ENCODE measurements at places on chromosomes 3 and 15. TPM values are rescaled to one million over a fixed set of nuclear protein-coding genes. Genes with fewer than 3 reads are reported as not detected.

VIPR1 gene
- 5.6 TPM for total RNA-seq

GOLIM4 gene
- total RNA-seq, result 36.6 TPM

TMEM42 gene
- total RNA-seq, result 16.1 TPM

PAQR5 gene
- total RNA-seq, result 7.8 TPM

UBA7 gene
- 4.6 TPM for total RNA-seq

MYNN gene
- total RNA-seq, result 18.2 TPM

LRRN1 gene
- total RNA-seq, result 85.2 TPM

CALML4 gene
- 8.9 TPM for total RNA-seq

LCMT2 gene
- 13.7 TPM for total RNA-seq

ESYT3 gene
- 2.0 TPM for total RNA-seq

SLC6A11 gene
- 7.3 TPM for total RNA-seq

KCTD6 gene
- 24.9 TPM for total RNA-seq

DNA sequence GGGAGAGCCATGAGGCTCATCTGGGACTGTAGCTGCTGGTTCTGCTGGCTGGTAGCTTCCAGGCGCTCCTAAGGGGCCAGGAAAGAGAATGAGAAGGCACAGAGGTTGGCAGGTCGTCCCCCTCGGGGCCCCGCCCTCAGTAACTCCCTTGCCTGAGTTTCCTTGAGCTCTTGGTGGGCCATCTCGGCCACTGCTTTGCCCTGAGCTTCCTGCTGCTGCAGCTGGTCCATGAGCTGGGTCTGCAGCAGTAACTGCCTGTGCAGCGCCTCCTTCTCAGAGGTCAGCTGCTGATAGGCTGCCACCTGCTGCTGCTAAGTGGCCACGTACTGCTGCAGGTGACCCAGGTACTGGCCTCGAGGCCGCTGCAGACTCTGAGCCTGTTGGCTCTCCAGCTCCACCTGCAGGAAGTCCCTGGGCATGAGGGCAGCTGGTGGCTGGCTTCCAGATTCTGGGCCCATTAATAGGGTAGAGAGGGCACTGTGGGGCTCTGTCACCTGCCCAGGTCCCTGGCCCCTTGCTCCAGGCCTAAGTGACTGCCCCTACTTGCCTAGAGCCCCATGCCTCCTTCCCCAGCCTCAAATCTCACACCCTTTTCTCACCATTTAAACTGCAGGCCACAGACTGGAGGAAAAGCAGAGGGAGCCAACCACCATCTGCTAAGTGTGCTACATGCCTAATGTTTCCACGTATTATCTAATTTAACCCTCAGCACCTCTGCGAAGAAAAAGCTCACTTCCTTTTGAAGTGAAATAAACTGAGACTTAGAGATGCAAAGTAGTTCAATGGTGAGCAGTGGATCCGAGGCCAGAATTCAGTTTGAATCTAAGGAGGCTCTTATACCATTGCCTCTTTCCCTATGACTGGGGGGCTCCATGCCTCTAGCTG lies 10.8 kb upstream of the VPS33B start:
- peaks cover 7% of the 10 kb centered on the region for H3K4me1 ChIP-seq
- no peak overlapping the region for H3K4me3 ChIP-seq
- no peak for DNase-seq
- H3K36me3 ChIP-seq, result no peaks in the 10 kb centered on the region
- H3K27ac ChIP-seq, result no peak overlapping the region
- H3K27me3 ChIP-seq, result peaks cover 23% of the 10 kb centered on the region

DNA sequence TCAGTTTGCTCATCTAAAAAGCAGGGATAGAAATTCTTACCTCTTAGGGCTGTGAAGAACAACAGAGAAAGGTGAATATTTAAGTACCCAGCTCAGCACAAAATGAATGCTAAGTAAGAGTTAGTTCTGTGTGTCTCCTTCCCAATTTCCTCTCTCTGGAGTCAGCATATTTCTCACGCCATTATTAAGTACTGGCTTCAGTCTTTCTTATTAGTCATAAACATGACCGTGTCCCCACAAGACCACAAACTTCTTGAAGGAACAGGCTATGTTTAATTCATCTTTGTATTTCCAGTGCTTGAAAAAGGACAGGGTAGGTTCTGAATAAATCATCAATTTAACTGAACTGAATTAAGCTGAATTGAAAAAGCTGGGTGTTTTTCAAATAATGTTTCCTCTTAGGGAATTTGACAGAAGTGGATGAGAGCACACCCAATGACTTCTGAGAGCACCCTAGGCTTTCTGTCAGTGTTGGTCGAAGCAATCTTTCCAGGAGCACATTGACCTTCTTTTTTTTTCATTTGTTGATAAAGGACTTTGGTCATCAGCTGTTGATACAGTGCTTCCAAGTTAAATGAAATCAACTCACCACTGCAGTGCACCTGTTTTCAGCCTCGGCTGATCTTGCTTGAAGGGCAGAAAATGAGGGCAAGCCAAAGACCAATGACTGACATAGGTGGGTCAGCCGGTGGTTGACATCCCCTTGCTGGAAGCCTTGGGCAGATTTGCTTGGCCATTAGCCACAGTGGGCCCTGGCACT lies 324.6 kb downstream of the MFSD1 start:
- H3K4me1 ChIP-seq, result no peaks in the 10 kb centered on the region
- H3K27me3 ChIP-seq, result peaks cover 18% of the 10 kb centered on the region
- no peak overlapping the region for H3K4me3 ChIP-seq
- H3K27ac ChIP-seq, result no peak overlapping the region
- H3K36me3 ChIP-seq, result no peaks in the 10 kb centered on the region

- no peaks in the 10 kb centered on the region for H3K4me1 ChIP-seq
- no peak overlapping the region for H3K4me3 ChIP-seq
- H3K27ac ChIP-seq, result no peak overlapping the region
- no peaks in the 10 kb centered on the region for H3K27me3 ChIP-seq
- peaks cover 45% of the 10 kb centered on the region for H3K36me3 ChIP-seq
These were observed 22.7 kb downstream of the NIPA2 start for GRCh38 chr15:22861161-22861560.

GRCh38 chr15:26867200-26868007 lies 542 bp downstream of the GABRA5 start:
- no peak overlapping the region for H3K27ac ChIP-seq
- no peaks in the 10 kb centered on the region for H3K4me1 ChIP-seq
- H3K36me3 ChIP-seq, result no peaks in the 10 kb centered on the region

- H3K27me3 ChIP-seq, result no peaks in the 10 kb centered on the region
- peaks cover 12% of the 10 kb centered on the region for H3K4me1 ChIP-seq
- H3K27ac ChIP-seq, result no peak overlapping the region
These were observed 337.2 kb downstream of the SATB1 start for GRCh38 chr3:18087988-18088387.

DNA sequence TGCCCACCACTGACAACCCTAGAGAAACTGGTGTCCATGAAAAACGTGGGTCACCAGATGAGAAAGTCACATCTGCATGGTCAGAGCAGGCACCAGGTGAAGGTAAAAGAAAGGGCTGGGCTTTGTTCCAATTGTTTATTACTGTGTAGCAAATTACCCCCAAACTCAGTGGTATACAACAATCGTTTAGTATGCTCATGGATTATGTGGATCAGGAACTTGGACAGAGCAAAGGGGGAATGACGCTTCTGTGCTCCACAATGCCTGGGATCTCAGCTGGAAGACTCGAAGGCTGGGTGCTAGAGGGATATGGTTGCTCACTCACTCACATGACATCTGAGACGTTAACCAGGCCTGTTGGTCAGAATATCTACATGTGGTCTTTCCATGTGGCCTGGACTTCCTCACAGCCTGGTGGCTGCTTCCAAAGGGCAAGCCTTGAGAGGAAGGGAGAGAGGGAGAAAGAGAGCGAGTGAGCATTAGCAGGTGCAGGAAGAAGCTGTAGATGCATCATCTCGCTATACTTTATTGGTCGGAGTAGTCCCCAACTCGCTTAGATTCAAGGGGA lies 44.9 kb downstream of the LPP start:
- peaks cover 40% of the 10 kb centered on the region for H3K4me1 ChIP-seq
- H3K27me3 ChIP-seq, result no peaks in the 10 kb centered on the region
- no peak for DNase-seq

GRCh38 chr3:105274958-105275357 lies 91.8 kb upstream of the ALCAM start:
- DNase-seq, result no peak
- peak overlapping the region; percentile 21 for H3K27ac ChIP-seq
- no peaks in the 10 kb centered on the region for H3K4me1 ChIP-seq
- no peak overlapping the region for H3K4me3 ChIP-seq
- peaks cover 9% of the 10 kb centered on the region for H3K27me3 ChIP-seq
- H3K36me3 ChIP-seq, result no peaks in the 10 kb centered on the region

DNA sequence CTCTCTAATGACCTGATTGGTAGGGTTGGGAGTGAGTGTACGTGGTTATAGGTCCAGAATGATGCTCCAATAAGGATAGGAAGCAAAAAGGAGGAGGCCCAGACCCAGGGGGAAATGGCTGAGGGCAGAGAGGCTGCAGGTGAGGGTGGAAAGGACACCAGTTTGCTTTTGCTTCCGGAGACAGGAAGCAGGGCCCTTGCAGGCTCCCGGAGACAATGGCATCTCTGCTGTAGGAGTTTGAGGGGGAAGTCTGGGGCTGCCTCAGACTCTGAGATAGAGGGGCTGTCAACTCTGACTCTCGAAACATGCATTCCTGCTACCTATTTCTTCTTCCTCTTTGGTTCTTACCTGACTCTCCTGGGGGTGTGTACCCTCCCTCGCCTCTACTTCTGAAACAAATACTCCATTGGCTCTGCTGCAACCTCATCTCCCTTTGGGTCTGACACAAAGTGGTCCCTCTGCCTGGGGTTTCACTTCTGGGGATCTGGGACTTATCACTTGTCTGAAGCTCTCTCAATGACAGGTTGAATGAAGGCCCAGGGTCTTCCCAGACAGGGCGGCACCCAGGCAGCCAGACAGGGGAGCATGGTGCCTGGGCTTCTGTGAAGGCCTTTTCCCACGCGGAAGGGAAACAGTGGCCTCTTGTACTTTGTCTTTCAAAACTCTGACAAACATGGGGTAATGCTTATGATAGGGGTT lies 61.5 kb downstream of the CHRD start:
- peaks cover 12% of the 10 kb centered on the region for H3K4me1 ChIP-seq
- no peak overlapping the region for H3K4me3 ChIP-seq
- peaks cover 6% of the 10 kb centered on the region for H3K27me3 ChIP-seq
- DNase-seq, result no peak

DNA sequence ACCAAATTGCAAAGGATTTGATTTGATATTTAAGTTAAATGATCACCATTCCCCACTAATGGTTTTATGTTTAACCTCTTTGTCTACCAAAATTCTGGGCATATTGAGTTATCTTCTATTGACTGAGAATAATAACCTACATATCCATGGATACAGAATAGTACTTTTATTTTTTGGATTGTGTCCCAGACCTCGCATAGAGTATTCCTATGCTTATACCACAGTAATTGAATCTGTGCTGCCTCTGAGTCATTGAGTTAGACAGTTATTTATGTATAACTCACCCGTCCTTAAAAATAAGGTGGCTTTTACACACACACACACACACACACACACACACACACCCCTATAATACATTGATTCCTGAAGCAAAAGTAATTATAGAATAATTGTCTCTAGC lies 690.1 kb upstream of the BCHE start:
- no peak for DNase-seq
- no peaks in the 10 kb centered on the region for H3K27me3 ChIP-seq
- H3K36me3 ChIP-seq, result peaks cover 1% of the 10 kb centered on the region
- no peaks in the 10 kb centered on the region for H3K4me1 ChIP-seq
- H3K4me3 ChIP-seq, result no peak overlapping the region

DNA sequence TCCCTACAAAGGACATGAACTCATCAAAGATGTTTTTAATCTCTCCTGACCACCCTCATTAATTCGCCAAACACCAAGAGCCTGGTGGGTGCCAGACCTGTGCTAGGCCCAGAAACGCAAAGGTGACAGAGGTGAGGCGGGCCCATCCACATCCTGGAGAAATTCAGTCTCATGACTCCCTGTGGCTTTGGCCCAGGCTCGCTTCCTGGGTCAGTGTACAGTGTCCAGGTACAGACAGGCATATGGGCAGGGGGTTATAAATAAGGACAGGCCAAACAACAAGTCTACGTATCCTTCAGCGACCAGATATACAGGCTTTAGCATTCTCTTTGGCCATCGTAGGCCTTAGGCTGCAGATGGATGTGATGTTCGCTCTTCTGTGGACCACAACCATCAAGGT lies 945 bp upstream of the PLA2G4F start:
- H3K36me3 ChIP-seq, result peaks cover 11% of the 10 kb centered on the region
- H3K4me1 ChIP-seq, result peaks cover 10% of the 10 kb centered on the region
- H3K4me3 ChIP-seq, result no peak overlapping the region
- DNase-seq, result no peak
- no peak overlapping the region for H3K27ac ChIP-seq
- no peaks in the 10 kb centered on the region for H3K27me3 ChIP-seq

GRCh38 chr3:123739754-123740153 lies 144.4 kb downstream of the MYLK start:
- H3K27ac ChIP-seq, result no peak overlapping the region
- H3K4me1 ChIP-seq, result no peaks in the 10 kb centered on the region
- H3K4me3 ChIP-seq, result no peak overlapping the region
- H3K27me3 ChIP-seq, result peaks cover 4% of the 10 kb centered on the region
- peaks cover 8% of the 10 kb centered on the region for H3K36me3 ChIP-seq
- DNase-seq, result no peak

DNA sequence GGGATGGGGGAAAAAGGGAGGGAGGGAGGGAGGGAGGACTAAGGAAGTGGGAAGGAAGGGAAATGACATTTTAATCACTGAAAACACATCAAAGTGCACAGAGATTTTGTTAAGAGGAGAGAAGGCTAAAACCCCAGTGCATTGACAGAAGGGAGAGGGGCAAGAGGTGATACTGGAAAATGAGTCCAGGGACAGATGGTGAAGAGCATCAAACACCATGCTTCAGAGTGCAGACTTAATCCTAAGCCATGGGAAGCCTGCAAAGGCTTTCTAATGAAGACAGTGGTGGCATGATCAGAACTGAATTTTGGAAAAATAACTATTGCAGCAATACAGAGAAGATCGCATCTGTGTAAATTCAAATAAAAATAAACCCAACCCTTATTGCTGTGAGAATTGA lies 41.8 kb downstream of the HGD start:
- no peaks in the 10 kb centered on the region for H3K36me3 ChIP-seq
- DNase-seq, result no peak
- H3K27me3 ChIP-seq, result no peaks in the 10 kb centered on the region
- no peak overlapping the region for H3K4me3 ChIP-seq
- peaks cover 3% of the 10 kb centered on the region for H3K4me1 ChIP-seq
- no peak overlapping the region for H3K27ac ChIP-seq

- H3K36me3 ChIP-seq, result no peaks in the 10 kb centered on the region
- H3K4me1 ChIP-seq, result no peaks in the 10 kb centered on the region
- no peaks in the 10 kb centered on the region for H3K27me3 ChIP-seq
- H3K27ac ChIP-seq, result no peak overlapping the region
These were observed 230.6 kb downstream of the ZMAT3 start for GRCh38 chr3:178841011-178841410.

GRCh38 chr15:42707873-42708544 lies 28.9 kb downstream of the CDAN1 start:
- no peaks in the 10 kb centered on the region for H3K27me3 ChIP-seq
- no peak overlapping the region for H3K27ac ChIP-seq
- no peaks in the 10 kb centered on the region for H3K36me3 ChIP-seq
- no peak overlapping the region for H3K4me3 ChIP-seq
- H3K4me1 ChIP-seq, result no peaks in the 10 kb centered on the region
- no peak for DNase-seq
